ENCODE measurements at places on chromosomes 7 and 10. TPM values are rescaled to one million over a fixed set of nuclear protein-coding genes. Genes with fewer than 3 reads are reported as not detected.

Gene C10orf62
- total RNA-seq, result 1.0 TPM

Gene GIMAP2
- total RNA-seq, result 4.5 TPM

Gene PAPOLB
- 0.47 TPM for total RNA-seq

Gene CYP3A7
- total RNA-seq, result not detected

Gene FAM204A
- total RNA-seq, result 54.3 TPM

Gene EPO
- not detected for total RNA-seq

Gene ASAH2
- 2.0 TPM for total RNA-seq

Gene MKX
- total RNA-seq, result 10.0 TPM

Gene SFTPA1
- total RNA-seq, result not detected

Gene RPEL1
- total RNA-seq, result not detected

Gene SLC13A4
- total RNA-seq, result 2.0 TPM

Gene RBP3
- total RNA-seq, result not detected

Gene OR2A7
- total RNA-seq, result not detected

Gene ITPRID1
- total RNA-seq, result 0.29 TPM

Gene ODAD2
- total RNA-seq, result 0.85 TPM

Gene HPSE2
- total RNA-seq, result 12.8 TPM

Gene FXYD4
- total RNA-seq, result not detected

Gene MARVELD1
- 8.3 TPM for total RNA-seq

Gene NPSR1
- 0.75 TPM for total RNA-seq

Gene TMEM273
- total RNA-seq, result 13.3 TPM

Gene KCNIP2
- 92.0 TPM for total RNA-seq

Gene CCDC201
- total RNA-seq, result not detected

Gene IL15RA
- 2.6 TPM for total RNA-seq

Gene DMBT1
- total RNA-seq, result 0.63 TPM

Gene TAS2R41
- total RNA-seq, result not detected

Gene MEOX2
- 0.78 TPM for total RNA-seq

Gene CALHM1
- 3.1 TPM for total RNA-seq

Gene CYP2C19
- 0.25 TPM for total RNA-seq

Gene TFR2
- 15.0 TPM for total RNA-seq

Gene LIPF
- not detected for total RNA-seq

Gene CPA2
- total RNA-seq, result not detected

Gene MBL2
- total RNA-seq, result not detected

Gene CDNF
- 1.1 TPM for total RNA-seq

Gene SVOPL
- total RNA-seq, result 0.09 TPM

Gene FAM25C
- not detected for total RNA-seq

Gene MACROH2A2
- total RNA-seq, result 11.1 TPM

Gene ASB10
- not detected for total RNA-seq

Gene CALML3
- total RNA-seq, result not detected

Gene SLC13A1
- not detected for total RNA-seq
